Progenitor cell of endocrine pancreas (in vitro differentiated cells): ENCODE measurements at places on chromosomes 3 and 15. TPM values are rescaled to one million over a fixed set of nuclear protein-coding genes. Genes with fewer than 3 reads are reported as not detected.

The EPHB1 gene
- total RNA-seq, result 1.8 and 2.2 TPM in 2 replicates

The EPHB3 gene
- 11.7 and 13.4 TPM in 2 replicates for total RNA-seq

The PLXNA1 gene
- 104 and 107 TPM in 2 replicates for total RNA-seq

The NR1I2 gene
- 0.62 and 1.0 TPM in 2 replicates for total RNA-seq

The SLC24A5 gene
- not detected in 2 replicates for total RNA-seq

The DUOX1 gene
- 1.4 and 1.6 TPM in 2 replicates for total RNA-seq

The ITIH4 gene
- 2.9 and 9.7 TPM in 2 replicates for total RNA-seq
